ENCODE measurements at places on chromosomes 4 and X.

DNA sequence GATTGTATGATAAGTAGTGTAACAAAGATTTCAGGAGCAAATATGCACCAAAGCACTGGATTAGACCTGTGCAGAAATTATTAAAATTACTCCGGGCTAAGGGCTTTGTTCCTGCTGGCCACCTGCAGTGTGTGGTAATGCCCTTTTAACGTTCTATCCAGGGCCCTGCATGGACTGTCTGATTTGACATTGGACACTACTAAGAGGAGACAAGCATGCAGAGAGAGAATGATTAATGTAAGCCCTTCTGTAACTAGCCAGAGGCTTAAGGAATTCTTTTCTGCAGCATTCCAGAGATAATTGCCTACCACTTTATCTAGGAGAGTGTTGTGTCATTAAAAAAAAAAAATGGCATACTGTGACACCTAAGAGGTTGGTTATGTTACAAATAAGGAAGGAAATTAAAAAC, 117.0 kb downstream of the PCDH7 start:
- no peak for DNase-seq

- no peak for DNase-seq
Observed at GRCh38 chr4:6362896-6363295, 93.2 kb downstream of the WFS1 start.

DNA sequence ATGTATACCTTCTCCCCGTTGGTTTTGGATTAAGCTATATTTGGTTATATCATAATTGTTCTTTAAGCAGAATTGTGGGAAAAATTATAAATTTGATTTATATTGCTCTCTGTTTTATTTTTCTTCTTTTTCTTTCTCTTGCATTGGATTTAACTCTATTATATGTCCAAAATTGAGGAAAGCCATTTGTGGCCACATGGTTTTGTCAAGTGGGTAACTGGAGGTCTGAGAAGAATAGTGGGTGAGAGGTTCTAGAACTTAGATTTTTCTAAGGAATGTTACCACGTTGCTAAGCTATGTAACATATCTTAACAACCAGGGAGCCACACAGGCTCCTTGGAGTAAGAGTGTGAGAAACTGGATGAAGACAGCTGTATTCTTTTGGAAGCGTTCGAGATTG, at the start of gene C4orf17:
Gene C4orf17, plus strand, starts transcription at position 301 of the 400 bp plus-strand sequence. CDS start 2,061 bp downstream, outside the sequence.
- DNase-seq = no peak

DNA sequence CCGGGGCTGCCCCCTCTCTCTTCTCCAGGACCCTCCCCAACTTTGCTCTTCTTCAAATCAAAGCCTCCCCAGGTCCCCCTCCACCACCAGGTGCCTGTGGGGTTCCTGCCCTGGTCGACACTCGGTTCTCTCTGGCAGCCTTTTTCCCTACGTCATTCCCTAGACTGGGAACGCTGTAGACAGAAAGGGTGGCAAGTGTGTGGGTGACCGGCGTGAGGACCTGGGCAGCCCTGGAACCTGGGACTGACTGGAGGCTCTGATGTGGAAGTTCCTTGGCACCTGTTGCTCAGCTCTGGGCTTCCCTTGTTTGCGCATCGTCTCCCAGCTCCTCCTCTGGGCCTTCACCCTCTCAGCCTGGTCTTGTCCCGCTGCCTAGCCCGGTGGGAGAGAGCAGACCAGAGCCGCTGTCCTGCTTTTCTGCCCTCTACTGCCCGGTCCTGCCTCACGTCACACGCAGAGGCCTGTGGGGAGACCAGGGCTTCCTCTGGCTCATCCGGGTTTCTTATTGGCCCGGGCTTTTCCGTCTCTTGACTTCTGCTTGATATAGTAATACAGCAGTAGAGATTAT, 1.3 kb downstream of the TACC3 start:
- DNase-seq = no peak

DNA sequence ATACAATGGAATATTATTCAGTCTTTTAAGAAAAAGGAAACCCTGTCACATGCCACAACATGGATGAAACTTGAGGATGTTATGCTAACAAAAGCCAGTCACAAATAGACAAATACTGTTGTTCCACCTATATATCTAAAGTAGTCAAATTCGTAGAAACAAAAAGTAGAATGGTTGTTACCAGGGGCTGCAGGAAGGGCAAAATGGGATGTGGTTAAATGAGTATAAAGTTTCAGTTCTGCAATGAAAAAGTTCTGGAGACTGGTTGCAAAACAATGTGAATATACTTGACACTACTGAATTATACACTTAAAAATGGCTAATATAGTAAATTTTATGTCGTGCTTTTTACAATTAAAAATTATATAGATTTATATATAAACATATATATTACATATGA, 12.2 kb downstream of the SPOCK3 start:
- DNase-seq = peak; percentile 31

- peak; percentile 28 for DNase-seq
Observed at GRCh38 chrX:31213941-31214340, 142.1 kb upstream of the FTHL17 start.

GRCh38 chr4:185115827-185116232, 27.2 kb upstream of the SLC25A4 start:
- no peak for DNase-seq

GRCh38 chrX:149506349-149506748, 1.2 kb upstream of the IDS start:
- DNase-seq = no peak

DNA sequence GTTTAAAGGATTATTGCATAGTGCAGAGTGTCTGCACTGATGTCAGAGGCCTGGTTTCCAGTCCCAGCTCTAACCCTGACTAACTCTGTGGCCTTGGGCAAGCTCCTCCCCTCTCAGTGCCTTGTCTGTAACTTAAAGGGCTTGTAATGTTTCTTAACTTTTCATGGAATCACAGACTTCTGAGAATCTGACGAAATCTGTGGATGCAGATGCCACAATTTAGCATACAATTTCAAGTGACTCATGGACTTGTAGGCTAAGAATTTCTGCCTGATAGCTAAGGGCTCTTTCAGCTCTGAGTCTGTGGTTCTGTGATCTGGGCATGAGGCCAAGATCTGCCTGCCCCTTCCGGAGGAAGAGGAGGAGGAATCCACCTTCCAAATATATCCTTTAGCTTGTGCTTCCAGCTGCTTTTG, 236.9 kb downstream of the AR start:
- DNase-seq = no peak

Data from activated CD4-positive, alpha-beta T cell treated with anti-CD3 and anti-CD28 coated beads, Interleukin-2, Interleukin-4, amounts not matched to agents 100 ng/mL and 50 ng/mL, durations not matched to agents 16 hours and 8 hours (primary cell).